Eye (tissue), 1 donor: ENCODE measurements at places on chromosomes 4 and X.
A peak's percentile ranks its signal among the peaks of the same experiment; 100 is the strongest.

- no peak for DNase-seq
Observed at GRCh38 chr4:124499261-124499660, 213.3 kb downstream of the ANKRD50 start.

GRCh38 chr4:171288816-171289432, 524.3 kb upstream of the GALNTL6 start:
- no peak for DNase-seq

DNA sequence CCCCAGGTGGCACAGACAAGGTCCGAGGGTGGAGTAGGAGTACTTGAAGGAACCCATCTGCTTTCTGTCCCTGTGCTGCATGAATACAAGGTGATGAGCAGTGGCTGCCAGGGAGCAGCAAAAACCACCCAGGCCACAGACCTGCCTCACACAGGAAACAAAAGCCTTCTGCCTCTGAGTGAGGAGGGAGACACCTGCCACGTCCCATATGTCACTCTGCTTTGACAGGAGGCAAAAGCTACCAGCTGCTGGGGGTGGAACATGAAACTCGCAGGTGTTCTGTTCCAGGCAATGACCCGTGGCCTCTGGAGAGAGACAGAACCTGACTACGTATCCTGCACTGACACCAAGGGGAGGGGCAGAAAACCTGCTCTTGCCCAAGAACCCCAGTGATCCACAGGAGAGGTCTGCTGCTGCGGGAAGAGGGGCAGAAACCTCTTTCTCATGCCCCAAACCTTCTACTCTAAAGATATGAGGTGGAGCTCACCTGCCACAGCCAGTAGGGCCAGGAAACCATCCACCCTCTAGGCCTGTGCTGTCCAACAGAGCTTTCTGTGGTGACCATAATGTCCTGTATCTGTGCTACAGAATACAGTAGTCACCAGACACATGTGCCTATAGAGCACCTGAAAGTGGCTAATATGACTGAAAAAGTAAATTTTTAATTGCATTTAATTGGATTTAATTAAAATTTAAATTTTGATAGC, 172.9 kb downstream of the PRDM5 start:
- DNase-seq, result no peak

DNA sequence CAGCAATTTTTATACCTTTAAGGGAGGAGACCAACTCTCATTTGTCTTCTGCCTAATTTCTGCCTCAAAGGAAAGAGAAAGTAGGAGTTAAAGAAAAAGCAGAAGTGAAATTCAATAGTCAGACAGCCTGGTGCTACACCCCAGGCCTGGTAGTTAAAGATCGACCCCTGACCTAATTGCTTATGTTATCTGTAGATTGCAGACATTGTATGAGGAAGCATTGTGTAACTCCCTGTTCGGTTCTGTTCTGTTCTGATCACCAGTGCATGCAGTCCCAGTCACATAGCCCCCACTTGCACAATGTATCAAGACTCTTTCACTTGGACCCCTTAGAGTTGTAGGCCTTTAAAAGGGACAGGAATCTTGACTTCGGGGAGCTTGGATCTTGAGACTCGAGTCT, 335.9 kb upstream of the AR start:
- no peak for DNase-seq

DNA sequence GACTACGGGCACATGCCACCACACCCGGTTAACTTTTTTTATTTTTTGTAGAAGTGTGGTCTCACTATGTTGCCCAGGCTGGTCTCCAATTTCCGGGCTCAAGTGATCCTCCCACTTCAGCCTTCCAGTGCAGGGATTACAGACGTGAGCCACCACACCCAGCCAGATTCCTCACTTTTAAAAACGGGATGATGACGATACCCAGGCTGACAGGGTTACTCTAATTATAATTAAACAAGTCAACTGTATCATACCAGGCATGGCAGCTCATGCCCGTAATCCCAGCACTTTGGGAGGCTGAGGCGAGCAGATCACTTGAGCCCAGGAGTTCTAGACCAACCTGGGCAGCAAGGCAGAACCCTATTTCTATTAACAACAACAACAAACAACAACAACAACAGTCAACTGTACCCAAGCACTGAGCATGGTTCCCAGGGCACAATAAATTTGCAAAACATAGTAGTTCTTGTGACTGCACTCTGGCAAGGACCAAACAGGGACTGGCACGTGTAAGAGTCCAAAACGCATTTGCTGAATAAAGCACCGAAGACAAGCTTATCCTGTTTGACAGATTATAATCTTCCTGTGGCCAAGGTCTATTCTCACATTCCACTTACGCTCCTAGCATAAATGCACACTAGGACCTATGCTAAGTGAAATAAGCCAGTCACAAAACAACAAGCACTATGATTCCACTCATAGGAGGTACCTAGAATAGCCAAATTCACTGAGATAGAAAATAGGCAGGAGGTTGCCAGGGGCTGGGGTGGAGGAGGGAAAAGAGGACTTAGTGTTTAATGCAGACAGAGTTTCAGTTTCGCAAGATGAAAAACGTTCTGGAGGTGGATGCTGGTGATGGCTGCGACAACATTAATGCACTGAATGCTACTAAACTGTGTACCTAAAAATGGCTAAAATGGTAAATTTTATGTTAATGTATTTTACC, 77.5 kb downstream of the IRF2 start:
- no peak for DNase-seq

- peak; percentile 95 for DNase-seq
Observed at GRCh38 chr4:183905081-183905592, at the start of gene STOX2. Gene STOX2, plus strand, starts transcription at chr4:183905307. Its CDS starts 1,484 bp downstream, at chr4:183906791.

GRCh38 chr4:181670506-181670905, 572.7 kb upstream of the TENM3 start:
- DNase-seq, result no peak

- no peak for DNase-seq
Observed at GRCh38 chr4:152209772-152210493, 326.0 kb downstream of the FBXW7 start.

DNA sequence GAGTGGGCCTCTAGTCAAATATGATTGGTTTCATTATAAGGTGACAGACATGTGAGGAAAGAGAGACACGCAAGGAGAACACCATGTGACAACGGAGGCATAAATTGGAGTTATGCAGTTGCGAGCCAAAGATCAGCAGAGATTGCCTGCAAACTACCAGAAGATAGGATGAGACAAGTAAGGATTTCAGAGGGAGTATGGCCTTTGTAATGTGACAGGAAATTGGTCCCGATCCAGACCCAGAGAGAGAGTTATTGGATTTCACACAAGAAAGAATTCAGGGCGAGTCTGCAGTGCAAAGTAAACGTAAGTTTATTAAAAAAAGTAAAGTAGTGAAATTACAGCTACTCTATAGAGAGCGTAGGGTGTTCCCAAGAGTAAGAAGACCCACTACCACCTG, 35.7 kb upstream of the NDST4 start:
- DNase-seq, result no peak

DNA sequence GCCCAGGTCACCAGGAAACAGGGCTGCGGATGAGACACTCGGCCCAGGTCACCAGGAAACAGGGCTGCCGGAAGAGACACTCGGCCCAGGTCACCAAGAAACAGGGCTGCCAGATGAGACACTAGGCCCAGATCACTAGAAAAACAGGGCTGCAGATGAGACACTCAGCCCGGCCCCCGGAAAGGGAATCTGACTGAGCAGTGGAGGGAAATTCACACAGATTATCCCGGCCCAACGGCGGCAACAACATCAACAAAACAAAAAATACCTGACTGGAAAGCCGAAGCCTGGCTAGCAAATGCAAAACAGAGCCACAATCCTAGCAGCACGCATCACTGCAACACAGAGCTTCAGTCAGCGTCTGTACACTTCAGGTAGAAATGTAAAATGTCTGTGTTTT, 20.7 kb downstream of the AFAP1 start:
- no peak for DNase-seq

- no peak for DNase-seq
Observed at GRCh38 chrX:150324919-150325318, 38.2 kb upstream of the MAMLD1 start.

GRCh38 chr4:69822198-69822597, 37.7 kb downstream of the SULT1E1 start:
- no peak for DNase-seq

- DNase-seq, result peak; percentile 95
Observed at GRCh38 chr4:127782025-127782274, 172 bp upstream of the HSPA4L start.

GRCh38 chrX:108412783-108413182, 25.4 kb downstream of the COL4A6 start:
- no peak for DNase-seq

- no peak for DNase-seq
Observed at GRCh38 chr4:184806229-184806550, 19.6 kb downstream of the ACSL1 start.
